ENCODE measurements at places on chromosomes 12 and 14.
A peak's percentile ranks its signal among the peaks of the same experiment; 100 is the strongest.

DNA sequence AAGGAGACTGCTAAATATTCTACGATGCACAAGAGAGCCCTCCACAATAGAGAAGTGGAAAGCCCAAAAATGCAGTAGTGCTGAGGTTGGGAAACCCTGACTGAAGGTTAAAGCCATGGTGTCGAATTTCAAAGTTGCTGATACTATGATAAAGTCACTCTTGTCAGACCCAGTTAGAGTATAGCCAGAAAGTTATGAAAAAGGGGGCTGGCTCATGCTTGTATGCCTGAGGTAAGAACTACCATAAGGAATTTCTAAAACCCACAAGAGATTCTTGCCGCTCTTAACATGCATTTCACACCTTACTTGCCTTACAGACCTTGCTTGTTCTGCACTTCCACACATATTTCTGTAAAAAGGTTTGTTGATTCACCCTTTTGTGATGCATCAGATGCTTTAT lies 184.6 kb downstream of the SLC6A15 start:
- no peak for DNase-seq

DNA sequence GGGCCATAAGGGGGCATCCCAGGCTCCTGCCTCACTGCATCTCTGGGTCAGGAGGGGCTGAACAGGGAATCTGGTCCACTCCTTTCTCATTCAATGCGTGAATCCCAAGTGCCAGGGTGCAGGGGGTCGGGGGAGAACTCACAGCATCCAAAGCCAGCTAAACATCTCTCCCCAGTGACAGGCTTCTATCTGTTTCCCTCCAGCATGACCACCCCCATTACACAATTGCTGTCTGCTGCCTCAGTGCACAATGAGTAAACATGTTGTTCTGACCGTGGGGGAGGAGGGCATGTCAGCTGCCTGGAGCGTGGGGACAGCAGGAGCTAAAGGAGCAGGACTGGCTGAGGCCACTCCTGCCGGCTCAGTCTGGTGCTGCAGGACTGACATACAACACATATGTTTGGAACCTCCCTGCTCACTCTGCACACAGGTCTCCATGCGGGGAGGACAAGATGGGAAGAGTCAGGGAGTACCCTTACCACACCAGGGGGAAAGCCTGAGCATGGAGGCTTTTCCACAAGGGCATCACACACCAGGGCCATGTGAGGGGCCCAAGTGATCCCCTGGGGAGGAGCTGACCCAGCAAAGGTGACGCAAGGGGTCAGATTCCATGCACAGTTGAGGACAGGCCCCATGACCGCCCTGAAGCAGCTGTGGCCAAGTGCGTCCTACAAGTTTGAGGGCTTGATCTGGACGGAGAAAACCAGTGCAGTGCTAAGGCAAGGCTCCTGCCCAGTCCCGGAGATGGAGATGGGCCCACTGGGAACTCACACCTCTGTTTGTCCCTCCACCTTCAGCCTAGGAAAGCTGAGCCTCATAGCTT lies 1.4 kb downstream of the TNS2 start:
- DNase-seq = peak; percentile 96

DNA sequence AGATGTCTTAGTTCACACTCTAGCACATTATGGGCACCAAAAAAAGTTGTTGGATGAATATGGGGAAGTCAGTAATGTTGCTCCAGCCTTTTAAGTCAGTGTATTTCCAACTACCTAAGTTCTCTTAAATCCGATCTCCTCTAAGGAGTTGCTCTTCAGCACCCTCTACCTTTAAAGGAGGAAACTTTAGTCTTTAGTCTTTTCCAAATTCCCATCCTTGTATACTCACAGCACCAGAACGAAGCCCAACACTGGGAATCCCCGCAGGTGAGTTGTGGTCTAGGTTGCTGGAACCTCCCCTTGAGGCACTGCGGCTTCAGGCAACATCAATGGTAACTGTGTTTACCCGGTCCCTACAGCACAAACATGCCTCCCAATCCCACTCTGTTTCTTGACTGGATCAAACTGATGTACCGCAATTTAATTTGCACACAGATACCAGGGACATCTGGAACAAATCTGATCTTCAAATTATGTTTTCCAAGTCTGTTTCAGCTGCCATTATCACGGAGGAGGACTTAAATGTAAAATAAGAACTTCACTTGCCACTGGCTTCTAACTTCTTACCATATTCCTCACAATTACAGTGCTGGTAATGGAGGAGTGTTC lies 179.0 kb downstream of the FOXN3 start:
- DNase-seq = no peak

- DNase-seq = no peak
Observed at GRCh38 chr12:10251669-10252068, 39.0 kb downstream of the GABARAPL1 start.

DNA sequence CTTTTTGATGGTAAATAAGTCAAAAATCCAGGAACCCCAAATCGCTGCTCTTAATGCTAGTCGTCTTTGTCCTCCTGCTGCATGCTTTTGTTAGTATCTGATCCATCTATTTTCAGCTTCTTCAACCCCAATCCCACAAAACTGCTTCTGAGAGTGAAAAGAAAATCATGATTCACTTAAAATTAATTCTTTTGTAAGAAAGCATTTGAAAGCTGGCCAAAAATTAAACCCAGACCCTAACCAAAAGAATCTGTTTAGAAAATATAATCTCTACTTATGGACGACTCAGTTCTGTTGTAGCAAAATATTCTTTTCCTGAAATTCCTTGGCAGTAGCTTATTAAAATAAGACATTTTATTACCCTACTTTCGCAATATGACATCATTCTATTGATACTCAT lies 443.6 kb upstream of the SYT1 start:
- no peak for DNase-seq
